Stimulated activated CD4-positive, alpha-beta T cell treated with anti-CD3 and anti-CD28 coated beads, Interleukin-15, amount 100 ng/mL, for 1 hour (primary cell): ENCODE measurements at places on chromosomes 6 and 20.

GRCh38 chr6:125974214-125974866 lies 12.0 kb upstream of the TRMT11 start:
- DNase-seq: no peak

GRCh38 chr6:30752157-30752927 lies 8.0 kb upstream of the IER3 start:
- no peak for DNase-seq

GRCh38 chr6:164791498-164791897 lies 517.9 kb downstream of the C6orf118 start:
- DNase-seq: no peak

- no peak for DNase-seq
Observed at GRCh38 chr6:106272287-106272686, 53.3 kb downstream of the ATG5 start.

GRCh38 chr6:14088600-14089192 lies 28.9 kb upstream of the CD83 start:
- no peak for DNase-seq

GRCh38 chr6:162863821-162864220 lies 136.0 kb downstream of the PACRG start:
- DNase-seq: no peak

DNA sequence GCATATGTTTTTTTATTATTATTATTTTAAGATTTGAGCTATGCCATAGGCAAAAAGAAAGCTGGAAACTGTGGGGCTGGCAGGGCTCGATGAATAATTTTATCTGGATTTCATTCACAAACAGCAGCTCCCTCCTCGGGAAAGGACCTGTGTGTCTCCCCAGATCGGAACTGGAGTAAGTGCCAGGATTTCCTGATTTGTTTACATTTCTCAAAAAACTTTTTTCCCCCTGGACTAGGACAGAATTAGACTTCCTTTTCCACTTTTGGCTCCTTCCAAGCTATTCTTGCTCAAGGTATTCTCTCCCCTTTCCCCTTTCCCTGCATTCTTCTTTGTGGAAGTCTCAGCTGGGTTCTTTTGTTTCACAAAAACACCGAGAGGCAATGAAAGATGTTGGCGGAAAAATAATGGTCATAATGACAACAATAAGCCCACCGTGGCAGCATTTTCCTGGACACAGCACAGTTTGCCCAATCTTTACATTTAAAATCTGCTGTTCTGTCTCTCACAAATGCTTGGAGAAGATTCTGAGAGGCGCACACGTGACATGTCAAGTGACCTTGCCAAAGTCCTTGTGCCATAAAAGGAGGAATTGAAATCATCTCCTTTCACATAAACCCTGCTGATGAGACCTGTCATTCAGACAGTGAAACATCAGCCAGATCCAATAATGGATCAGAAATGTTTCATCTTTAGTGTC lies 85.8 kb upstream of the PREP start:
- no peak for DNase-seq

DNA sequence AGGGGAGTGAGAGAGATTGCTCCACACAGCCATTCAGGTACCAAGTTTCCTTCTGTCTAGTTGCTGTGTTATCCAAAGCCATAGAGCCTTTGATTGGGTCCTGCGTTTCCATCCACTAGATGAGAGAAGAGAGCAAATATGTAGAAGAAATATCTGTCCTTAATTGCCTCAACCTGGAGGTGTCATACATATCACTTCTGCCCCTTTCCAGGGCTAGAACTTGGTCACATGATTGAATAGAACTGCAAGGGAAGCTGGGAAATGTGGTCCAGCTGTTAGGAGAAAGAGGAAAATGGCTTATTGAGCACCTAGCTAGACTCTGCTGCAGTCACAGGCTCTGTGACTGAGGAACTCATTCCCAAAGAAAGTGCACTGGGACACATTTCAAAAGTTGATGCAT lies 115.6 kb upstream of the JAG1 start:
- DNase-seq: no peak

GRCh38 chr20:53713328-53714056 lies 119.9 kb upstream of the ZNF217 start:
- DNase-seq: no peak

- DNase-seq: no peak
Observed at GRCh38 chr6:52640916-52641315, 30.0 kb upstream of the TMEM14A start.

- no peak for DNase-seq
Observed at GRCh38 chr20:58173091-58173490, 55.4 kb downstream of the ANKRD60 start.

- DNase-seq: peak; percentile 96
Observed at GRCh38 chr20:50071039-50071888, 41.7 kb downstream of the UBE2V1 start.

- DNase-seq: no peak
Observed at GRCh38 chr6:105603788-105604586, 201.1 kb upstream of the PREP start.

DNA sequence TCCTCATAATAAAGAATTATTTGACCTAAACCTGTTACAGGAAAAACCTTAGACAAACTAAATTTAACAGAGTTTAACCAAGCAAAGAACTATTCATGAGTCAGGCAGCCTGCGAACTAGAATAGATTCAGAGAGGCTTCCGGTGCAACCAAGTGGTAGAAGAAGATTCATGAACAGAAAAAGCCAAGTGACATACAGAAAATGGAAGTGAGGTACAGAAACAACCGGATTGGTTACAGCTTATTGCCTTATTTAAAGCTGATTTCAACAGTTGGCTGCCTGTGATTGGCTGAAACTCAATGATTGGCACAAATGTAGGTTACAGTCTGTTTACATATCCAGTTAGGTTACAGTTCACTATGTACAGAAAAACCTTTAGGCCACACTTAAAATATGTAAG lies 10.1 kb downstream of the PPP1R3G start:
- no peak for DNase-seq

GRCh38 chr6:47196113-47196512 lies 113.6 kb downstream of the TNFRSF21 start:
- no peak for DNase-seq

GRCh38 chr6:16872543-16873235 lies 111.4 kb upstream of the ATXN1 start:
- DNase-seq: no peak

DNA sequence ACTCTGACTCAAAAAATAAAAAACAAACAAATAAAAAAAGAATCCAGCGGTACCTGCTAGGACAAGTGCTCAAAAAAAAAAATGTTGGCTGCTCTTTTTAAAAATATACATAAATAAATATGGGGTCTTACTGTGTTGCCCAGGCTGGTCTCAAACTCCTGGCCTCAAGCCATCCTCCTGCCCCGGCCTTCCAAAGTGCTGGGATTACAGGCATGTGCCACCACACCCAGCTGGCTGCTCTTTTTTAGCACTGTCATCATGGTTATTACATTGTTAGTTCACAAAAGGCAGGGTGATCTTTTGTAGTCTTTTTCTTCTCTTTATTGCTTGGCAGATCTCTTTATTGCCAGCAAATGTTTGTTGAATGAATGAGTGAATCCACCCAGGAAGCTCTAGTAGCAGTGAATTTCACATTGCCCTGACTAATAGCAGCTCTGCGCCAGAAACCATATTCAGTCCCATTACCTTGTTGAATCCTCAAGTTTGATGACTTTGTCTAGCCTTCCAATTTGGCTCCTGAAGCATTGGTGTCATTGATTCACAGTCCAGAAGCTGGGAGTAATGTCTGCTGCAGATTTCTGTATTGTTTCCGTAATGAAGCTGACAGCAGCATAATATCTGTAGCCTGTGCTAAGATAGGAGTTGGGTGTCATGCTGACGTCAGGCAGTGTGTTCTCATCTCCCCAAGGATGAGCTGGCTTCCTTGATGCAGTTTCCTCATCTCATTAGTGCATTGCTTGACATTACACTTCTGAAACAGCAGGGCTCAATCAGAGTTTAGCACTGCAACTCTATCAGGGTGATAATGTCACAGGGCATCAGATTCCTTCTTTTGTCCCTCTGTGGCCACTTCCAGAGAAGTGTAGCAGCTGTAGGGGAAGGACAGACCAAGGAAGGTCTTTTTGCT lies 84.9 kb upstream of the TGM3 start:
- no peak for DNase-seq

GRCh38 chr20:33539129-33539528 lies 49.2 kb downstream of the CBFA2T2 start:
- DNase-seq: no peak

DNA sequence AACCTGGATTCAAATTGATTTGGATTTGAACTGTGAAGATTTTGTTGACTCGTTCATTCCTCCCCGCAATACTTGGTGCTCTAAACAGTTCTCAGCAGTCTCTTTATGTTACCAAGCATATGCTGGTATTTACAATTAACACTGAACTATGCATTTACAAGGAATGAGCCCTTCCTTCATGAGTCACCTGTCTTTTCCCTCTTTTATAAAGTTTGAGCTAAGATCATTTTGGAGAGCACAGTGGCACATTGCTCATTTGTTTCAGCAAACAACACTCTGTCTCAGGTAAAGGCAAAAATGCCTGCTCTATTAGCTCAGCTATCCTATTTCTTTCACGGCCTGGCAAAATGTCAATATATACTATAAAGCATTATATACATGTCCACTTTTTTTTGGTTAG lies 285.4 kb downstream of the PHACTR1 start:
- DNase-seq: no peak
